ENCODE measurements at places on chromosomes 1 and 21.

GRCh38 chr1:215652371-215652770 lies 85.3 kb downstream of the KCTD3 start:
- no peak for DNase-seq

DNA sequence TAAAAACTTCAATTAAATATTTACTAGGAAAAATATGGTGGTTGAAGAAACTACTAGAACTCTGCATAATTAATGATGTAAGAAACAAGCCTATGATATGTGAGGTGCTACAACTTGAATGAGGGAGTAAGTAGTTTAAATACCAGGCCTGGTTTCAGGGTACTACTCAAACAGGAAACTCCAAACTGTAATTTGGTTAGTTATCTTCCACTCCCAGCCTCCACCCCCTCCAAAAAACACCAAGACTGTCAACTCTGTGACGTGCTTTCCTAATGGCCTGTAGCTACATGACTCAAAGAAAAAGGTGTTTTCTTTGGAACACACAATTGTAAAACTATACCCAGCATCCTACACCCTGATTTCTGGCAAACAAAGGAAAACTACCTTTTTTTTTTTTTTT lies 55.9 kb upstream of the RCC1 start:
- no peak for DNase-seq

- no peak for DNase-seq
Measured at GRCh38 chr1:26921126-26921539, 410 bp upstream of the NUDC start.

GRCh38 chr1:53135735-53136114 lies 6.7 kb downstream of the SLC1A7 start:
- DNase-seq, result no peak

- no peak for DNase-seq
Measured at GRCh38 chr21:42677339-42678321, 24.2 kb downstream of the PDE9A start.

DNA sequence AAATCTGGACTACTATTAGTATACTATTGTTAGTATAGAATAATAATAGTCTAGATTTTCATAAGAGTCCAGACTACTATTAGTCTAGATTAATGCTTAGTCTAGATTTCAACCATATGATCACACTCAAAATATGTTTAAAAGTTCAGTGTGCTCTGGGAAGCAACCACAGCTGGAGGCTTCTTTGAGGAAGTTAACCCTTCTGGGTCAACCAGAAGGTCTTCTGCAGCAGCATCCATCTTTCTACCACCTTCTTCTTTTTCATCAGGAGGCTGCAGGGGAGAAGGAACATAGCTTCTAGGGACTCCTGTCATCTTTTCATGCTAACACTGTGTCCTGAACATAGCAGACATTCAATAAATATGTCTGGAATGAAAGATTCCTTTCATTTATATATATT lies 51.2 kb upstream of the DNAJC6 start:
- DNase-seq, result no peak

- DNase-seq, result no peak
Measured at GRCh38 chr1:174785510-174785909, 214.2 kb upstream of the CACYBP start.

- no peak for DNase-seq
Measured at GRCh38 chr1:36664571-36665287, 182.0 kb upstream of the CSF3R start.

DNA sequence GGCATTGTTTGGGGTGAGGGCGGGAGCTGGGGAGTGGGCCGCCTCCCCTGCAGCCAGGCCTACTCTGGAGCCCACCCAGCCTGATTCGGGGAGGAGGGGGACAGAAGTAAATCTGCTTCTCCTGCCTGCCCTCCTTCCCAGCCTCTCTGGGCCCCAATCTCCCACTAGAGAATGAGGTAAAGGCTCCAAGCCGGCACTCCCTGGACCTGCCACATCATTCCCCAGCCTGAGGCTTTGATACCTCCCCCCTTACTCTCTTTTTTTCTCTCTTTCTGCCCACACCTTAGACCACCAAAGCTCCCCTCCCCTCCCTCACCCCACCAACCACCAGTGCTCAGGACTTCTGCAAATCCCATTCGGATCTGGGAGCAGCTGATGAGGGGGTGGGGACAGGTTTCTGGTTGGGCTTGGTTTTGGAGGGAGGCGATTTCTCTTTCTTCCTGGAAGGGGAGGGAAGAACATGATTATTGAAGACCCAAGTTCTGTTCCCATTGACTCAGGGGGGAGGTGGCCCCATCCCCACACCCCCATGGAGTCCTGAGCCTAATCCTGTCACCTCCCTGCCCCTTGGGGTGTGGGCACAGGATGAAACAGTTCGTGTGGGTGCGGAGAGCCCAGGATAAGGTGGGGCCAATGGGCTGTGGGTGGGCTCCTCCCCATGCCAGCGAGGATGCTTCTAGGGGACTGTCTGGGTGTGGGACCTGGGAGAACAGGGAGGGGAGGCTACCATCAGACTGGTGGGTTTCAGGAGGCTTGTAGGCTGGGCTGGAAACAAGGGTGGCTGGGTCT lies 1.3 kb downstream of the MAP7D1 start:
- DNase-seq, result no peak

DNA sequence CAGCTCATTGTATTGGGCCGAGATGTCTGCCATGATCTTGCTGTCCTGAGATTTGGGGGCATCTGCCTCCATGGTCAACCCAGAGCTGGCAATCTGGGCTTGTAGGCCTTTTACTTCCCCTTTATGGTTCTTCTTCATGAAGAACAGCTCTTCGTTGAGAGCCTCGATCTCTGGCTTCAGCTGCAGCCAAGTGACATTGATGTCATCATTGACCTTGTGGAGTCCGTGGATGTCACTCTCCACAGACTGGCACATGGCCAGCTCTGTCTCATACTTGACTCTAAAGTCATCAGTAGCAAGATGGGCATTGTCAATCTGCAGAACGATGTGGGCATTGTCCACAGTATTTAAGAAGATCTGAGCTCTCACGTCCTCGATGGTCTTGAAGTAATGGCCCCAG lies 29.2 kb downstream of the RAP1A start:
- DNase-seq, result no peak

- no peak for DNase-seq
Measured at GRCh38 chr1:161365207-161365606, 2.5 kb downstream of the CFAP126 start.

DNA sequence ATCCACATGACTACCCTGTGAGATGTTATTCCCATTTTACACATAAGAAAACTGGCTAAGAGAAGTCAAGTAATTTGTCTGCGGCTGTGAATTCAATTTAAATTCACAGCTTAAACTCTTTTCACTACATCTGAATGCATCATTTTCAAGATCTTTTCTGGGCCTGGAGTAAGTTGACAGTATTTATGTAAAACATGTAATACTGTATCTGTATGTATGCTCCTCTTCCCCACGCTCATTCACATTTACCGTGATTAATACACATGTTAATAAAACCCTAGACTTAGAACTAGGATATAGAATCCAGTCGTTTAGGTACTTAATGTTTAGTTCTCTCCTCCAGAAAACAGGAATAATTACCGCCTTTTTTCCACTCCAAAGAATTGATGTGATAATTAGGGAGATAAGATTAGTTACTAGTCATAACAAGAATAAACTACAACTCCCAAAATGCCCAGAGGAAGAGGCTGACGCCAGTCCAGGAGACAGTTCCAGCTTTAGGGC lies 442 bp upstream of the PPP1R12B start:
- DNase-seq, result no peak

DNA sequence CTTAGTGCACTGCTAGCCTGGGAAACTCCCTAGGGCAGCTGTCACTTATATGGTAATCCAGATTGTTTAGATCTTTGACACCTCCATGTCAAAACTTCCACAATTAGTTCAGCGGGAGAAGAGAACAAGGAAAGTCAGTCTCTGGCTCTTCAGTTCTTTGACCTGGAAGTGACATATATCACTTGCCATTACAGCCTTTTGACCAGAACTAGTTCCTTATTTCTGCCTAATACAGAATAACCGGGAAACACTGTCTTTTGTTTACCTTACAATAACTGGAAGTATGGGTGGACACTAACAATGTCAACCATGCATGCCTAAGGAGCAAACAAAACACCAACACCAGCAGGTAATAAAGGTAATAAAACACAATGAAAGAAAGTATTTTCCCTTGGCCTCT lies 68.3 kb downstream of the C4BPA start:
- DNase-seq, result no peak

GRCh38 chr1:32924881-32925344 lies 23.7 kb upstream of the TMEM54 start:
- DNase-seq, result no peak

- peak; percentile 48 for DNase-seq
Measured at GRCh38 chr1:244450597-244451538, 841 bp downstream of the ADSS2 start.

- DNase-seq, result no peak
Measured at GRCh38 chr1:214281720-214282629, 1.0 kb downstream of the SMYD2 start.

DNA sequence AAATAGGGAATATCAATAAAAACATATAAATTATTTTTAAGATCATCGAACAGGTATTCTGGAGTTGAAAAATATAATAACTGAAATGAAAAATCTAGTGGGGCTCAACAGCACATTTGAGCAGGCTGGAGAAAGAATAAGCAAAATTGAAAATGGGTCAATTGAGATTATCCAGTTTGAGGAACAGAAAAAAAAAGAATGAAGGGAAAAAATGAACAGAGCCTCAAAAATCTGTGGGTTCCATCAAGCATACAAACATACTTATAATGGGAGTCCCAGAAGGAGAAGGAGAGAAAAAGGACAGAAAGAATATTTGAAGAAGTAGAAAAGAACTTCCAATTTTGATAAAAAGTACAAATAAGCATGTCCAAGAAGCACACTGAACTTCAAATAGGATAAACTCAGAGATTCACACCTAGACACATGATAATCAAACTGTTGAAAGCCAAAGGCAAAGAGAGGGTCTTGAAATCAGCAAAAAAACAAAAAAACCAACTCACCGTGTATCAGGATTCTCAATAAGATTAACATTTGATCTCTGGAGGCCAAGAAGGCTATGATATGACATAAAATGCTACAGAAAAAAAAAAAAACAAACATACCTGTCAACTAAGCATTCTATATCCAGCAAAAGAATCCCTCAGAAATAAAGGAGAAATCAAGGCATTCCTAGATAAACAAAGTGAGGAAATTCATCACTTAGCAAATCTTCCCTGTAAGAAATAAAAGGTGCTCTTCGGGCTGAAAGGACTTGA lies 5.4 kb upstream of the COQ8A start:
- no peak for DNase-seq

- peak; percentile 65 for DNase-seq
Measured at GRCh38 chr1:154533952-154534844, 24.3 kb downstream of the UBE2Q1 start.

- no peak for DNase-seq
Measured at GRCh38 chr1:167643441-167643840, 13.4 kb downstream of the RCSD1 start.

DNA sequence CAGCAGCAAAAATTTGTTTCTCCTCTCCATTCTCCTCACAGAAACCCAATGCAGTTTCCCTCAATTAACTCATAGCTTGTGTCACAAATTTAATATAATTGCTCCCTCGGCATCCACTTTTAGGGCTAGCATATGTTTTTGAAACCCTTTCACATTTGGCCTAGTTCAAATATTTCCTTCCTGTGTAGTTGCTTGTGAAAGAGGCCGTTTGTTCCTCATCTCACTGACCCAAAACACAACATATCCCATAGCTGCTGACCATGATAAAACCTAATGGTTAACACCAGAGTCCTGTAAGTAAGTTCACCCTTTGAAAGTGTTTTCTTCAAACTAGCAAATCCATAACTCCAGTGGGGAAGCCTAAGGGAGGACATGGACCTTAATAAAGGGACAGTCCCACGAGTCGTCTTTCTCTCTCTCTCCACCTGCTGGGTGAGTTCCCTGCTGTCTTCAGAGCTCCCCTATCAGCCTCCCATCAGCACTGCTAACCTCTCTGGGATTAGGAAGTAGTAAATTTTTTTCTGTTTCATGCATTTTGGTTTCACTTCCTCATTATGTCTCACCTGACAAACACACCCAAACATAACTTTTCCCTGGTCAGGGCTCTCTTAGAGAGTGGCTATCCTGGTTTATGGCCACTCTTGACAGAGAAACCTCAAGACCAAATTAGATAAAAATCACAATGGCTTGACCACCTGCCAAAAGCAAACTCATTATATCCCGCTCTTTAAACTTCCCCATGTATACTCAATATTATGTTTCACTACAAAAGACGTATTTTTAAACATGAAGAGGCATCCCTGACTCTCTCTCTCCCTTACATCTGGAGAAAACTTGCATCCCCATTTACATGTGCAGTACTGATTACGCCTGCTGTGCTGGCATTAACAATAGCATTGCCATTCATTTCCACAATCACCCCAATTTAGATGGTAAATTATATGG lies 177.7 kb upstream of the HP1BP3 start:
- no peak for DNase-seq

DNA sequence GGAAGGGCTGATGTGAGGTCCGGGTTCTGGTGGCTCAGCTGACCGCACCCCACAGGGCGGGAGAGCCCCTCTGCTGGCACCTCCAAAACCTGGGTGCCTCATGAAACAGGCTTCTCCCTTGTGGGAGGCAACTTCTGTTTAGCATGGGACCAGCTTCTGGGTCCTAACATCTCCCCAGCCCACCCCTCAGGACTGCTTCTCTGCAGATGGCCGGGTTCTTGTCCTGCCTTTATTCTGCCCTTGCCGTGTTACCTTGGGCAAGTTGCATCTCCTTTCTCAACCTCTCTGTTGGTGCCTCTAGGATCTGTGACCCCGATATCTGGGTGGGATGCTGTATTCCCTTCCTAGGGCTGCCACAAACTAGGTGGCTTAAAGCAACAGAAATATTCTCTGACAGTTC lies 15.0 kb upstream of the TTC22 start:
- no peak for DNase-seq

DNA sequence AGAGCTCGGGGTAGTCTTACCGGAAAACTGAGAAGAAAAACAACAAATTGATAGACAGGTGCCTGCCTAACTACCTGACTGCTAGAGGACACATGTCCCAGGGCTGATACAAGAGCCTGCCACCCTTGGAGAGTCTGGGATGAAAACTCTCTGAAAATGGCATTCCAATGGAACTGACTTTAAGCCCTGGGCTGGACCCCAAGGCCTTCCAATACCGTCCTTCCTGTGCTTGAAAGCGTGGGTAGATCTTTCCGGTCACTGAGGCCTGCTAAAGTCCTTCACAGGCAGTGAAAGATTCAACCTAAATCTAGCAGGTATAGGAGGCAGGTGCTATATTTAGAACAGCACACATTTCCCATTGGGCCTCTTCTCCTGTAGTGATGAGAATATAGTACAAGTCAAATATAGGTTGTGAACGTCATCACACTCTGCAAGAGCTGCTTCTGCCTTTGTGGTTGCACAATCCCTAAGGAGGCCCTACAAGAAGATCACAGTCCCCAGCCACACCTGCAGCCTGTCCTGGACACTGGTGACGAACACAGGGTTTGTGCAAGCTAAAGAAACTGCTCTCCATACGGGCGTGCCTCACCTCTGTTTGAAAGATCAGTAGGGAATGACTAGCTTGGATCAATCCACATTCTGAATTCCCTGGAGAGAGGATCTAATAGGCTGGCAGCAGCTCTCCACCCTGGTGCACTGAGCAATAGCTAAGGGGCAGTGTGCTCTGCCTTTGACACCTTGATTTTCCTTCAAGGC lies 876 bp upstream of the CHML start:
- no peak for DNase-seq

Measured in SK-N-DZ (cell line).